A549 treated with GW870086 at 1 μM for 4 hours (cell line): ENCODE measurements at places on chromosomes 16 and 17. TPM values are rescaled to one million over a fixed set of nuclear protein-coding genes. Genes with fewer than 3 reads are reported as not detected.

NAE1 gene
- total RNA-seq = 55.9 to 74.8 TPM (median 66.5 TPM) in 5 replicates

ZPBP2 gene
- not detected in 5 replicates for total RNA-seq

NAGS gene
- total RNA-seq = 0.69 to 1.5 TPM (median 1.2 TPM) in 5 replicates

PLLP gene
- 1.4 to 3.0 TPM (median 1.5 TPM) in 5 replicates for total RNA-seq

BTBD17 gene
- not detected in 5 replicates for total RNA-seq

PSME3IP1 gene
- total RNA-seq = 84.2 to 108 TPM (median 86.9 TPM) in 5 replicates

ARL17B gene
- total RNA-seq = 4.5 to 8.3 TPM (median 6.5 TPM) in 5 replicates
